Activated gamma-delta T cell treated with anti-CD3 and anti-CD28 coated beads, Interleukin-2, amount 50 U/mL, for 16 hours (primary cell): ENCODE measurements at places on chromosomes 12 and 14.

DNA sequence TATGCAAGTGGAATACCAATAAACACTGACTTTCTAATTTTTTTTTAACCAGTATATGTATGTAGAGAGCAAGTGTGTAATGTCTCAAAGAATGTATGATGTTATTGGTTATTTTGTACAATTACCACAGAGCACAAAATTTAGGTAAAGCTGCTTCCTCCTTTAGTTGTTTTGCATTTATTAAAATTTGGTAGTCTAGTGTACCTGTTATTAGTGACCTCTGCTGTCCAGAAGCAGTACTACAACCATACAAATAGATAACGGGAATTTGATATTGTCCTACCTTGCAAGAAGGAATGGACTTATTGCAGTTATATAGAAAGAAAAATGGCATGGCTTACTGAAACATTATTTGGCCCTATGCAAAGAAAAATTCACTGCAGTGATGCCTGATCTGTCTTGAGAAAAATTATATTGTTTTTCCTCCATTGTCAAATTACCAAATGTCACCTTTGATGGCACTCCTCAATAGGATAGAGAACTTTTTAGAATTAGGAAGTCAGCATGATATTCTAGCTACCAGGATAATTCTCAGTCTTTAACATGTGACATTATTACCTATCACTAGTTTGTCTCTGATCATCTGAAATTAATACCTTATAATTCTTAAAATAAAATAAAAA lies 153.9 kb upstream of the RMST start:
- DNase-seq: no peak

- DNase-seq: no peak
These were observed 5.6 kb upstream of the FBRSL1 start for GRCh38 chr12:132484183-132484890.

- DNase-seq: no peak
These were observed 835 bp downstream of the VEZT start for GRCh38 chr12:95218150-95219133.

- DNase-seq: no peak
These were observed 99.6 kb downstream of the SLC38A6 start for GRCh38 chr14:61080591-61081010.

- no peak for DNase-seq
These were observed 120.3 kb downstream of the TMEM30B start for GRCh38 chr14:61160798-61161197.

DNA sequence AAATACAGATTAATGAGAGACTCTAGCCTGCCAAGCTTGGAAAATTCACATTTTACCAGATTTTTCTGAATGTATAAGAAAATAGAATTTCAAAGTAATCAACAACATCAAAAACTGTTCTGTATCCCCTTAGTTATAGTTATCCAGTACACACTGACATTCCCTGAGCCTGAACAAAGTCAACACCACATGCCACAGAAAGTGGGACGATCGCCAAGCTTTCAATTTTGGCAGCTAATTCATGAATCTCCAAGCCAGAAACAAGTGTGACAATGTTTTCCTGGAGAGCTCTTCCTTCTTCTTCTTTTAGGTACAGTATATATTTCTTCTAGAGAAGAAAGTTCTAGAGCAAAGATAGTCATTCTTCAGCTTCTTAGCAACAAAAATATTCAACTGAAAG lies 290.2 kb downstream of the PRKD1 start:
- DNase-seq: no peak

DNA sequence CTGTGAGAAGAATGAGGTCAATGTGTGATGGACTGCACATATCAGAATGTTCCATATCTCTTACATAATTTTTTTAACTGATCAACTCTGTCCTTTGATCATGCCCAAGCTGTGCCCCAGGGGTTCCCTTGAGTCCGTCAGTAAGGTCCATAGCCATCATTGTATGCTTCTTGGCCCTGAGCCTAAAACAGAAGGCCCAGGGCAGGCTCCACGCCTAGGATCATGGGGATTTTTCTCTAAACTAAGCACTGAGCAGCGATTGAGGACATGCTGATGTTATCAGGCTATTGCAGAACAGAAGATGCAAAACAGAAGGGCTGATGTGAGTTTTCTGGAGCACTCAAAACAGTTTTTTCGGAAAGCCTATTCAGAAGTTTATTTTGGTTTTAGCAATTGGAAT lies 20.9 kb downstream of the RNASE9 start:
- DNase-seq: no peak

GRCh38 chr14:105733081-105734065 lies 207.0 kb downstream of the TMEM121 start:
- DNase-seq: no peak

GRCh38 chr12:59723520-59723919 lies 127.7 kb downstream of the SLC16A7 start:
- DNase-seq: no peak

DNA sequence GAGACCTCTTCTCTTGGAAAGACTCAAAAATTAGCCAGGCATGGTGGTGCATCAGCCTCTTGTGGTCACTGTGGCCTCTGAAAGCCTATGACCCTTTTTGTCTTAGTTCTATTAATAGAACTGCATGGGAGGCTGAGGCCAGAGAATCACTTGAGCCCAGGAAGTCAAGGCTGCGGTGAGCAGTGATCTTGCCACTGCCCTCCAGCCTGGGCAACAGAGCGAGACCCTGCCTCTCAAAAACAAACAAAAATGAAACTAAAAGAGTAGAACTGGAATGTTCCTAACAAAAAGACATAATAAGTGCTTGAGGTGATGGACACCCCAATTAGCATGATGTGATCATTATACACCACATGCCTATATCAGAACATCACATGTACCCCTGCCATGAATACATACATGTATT lies 197.0 kb upstream of the EEA1 start:
- no peak for DNase-seq

GRCh38 chr14:62585247-62585646 lies 460.0 kb downstream of the KCNH5 start:
- DNase-seq: no peak

- DNase-seq: no peak
These were observed 14.6 kb upstream of the KANSL2 start for GRCh38 chr12:48696626-48697025.

DNA sequence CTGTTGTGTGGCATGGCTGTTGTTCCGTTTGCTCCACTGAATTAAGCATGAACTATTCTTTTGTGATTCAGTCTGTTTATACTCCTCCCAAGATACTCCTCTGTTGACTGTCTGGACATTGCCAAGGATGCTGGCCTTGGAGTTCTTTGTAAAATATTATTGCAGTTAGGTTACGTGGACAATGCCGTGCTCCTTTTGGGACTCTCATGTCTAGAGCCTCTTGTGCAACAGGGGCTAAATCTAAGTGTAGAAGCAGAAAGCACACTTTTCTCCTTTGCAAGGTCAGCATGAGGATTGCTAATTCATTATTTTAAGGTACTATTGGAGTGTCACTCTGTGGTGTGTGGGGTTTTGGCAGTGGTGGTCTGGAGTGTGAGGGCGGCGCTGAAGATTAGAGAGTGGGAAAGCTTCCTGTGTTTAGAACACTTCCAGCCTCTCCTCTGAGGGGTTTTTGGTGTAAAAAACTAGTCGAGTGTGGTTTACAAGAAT lies 125.4 kb downstream of the SAMD4A start:
- DNase-seq: no peak

DNA sequence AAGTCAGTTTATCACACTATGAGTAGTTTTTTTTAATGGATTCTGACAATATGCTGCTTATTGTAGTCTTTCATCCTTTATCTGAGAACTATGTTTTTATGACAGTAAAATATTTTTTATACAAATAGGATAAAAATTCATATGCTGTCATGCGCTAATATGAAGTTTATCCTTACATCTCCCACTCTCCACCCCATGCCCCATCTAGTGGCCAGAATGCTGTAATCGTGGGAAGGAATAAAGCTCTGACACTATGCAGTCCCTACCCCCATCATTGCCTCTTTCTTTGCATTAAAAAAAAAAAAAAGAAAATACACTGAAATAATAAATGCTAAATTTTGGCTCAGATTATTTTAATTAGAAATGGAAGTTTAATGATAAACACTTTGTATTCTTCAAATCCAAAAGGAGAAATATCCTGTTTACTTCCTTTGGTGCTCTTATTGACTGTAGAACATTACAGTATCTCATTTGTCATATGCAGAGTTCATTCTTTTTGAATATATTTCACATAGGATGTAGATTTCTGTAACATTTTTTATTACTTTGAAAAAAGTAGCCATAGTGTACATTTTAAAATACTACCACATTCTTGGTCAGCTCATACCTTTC lies 145.9 kb upstream of the SLCO1C1 start:
- no peak for DNase-seq

DNA sequence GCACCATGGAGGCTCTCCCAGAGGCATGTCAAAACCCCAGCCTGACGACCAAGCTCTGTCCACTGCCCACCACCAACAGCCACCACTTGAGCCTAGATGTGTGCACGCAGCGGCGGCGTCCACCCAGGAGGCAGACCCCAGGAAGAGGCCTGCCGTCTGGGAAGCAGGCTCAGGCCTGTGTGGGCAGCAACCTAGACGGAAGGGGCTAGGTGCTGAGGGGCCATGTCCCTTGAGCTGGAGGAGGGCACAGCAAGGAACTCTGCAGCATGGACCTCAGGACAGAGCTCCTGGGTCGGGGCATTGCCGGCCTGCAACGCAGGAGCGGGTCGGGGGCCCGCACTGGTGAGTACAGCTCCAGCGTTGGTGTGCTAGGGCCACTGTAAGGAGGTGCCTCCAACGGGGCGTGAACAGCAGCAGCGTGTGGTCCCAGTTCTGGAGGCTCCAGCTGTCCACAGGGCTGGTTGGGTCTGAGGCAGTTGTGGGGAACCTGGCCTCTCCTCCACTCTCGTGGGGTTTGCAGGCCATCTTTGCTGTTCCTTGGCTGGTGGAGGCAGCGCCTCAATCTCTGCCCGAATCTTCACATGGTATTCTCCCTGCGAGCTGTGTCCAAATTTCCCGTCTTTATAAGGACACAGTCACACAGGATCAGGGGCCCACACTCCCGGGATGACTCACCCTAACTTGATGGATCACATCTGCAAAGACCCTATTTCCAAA lies 20.5 kb downstream of the ZBTB42 start:
- DNase-seq: no peak

DNA sequence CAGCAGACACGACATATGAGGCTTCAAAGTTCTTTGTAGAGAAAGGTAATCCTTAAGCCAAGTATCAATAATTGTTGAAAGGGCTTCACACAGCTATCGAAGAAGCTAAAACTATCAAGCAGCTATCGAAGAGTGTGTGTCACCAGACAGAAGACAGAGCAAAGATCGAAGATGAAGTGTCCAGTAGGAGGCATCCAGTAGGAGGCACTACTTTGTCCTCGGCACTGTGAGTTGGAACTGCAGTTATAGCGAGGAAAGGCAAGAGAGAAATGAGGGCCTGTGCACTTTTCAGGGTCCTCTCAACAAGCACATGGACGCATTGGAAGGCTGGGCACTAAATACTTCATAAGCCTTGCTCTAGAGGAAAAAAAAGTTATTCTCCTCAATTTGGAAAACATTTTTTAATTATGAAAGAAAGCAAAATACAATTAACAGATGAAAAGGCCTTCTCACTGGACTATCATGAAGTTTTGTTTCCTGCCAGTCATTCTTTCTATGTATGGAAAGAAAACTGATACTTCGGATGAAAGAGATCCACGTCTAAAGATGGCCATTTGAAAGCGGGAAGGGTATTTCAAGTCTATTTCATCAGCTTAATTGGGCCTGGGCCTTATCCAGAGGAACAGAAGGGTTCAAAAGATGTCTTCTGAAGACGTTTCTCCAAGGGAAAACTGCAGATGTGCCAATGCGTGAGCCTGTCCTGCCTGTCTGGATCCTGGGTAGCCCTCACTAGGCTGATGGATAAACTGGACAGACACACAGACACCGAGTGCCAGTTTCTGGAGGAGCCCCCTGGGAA lies 174.5 kb downstream of the CALM1 start:
- no peak for DNase-seq

DNA sequence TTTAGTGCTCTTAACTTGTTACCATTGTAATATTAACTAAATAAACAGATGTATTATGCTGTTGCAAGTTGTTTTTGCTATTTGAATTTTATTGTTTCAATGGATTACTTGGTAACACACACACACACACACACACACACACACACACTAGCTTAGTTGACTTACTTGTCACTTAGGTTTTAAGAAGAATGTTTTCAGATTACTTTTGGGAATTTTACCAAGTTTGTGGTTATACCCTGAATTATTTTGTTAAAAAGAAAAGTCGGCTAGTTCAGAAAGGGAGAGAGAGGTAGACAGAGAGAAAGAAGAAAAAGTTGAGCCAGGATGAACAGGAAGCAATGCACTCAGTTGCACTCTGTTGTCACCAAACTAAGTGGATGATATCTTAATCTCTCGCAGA lies 5.3 kb downstream of the SSTR1 start:
- no peak for DNase-seq

GRCh38 chr14:89845346-89845745 lies 109.2 kb downstream of the EFCAB11 start:
- DNase-seq: no peak

DNA sequence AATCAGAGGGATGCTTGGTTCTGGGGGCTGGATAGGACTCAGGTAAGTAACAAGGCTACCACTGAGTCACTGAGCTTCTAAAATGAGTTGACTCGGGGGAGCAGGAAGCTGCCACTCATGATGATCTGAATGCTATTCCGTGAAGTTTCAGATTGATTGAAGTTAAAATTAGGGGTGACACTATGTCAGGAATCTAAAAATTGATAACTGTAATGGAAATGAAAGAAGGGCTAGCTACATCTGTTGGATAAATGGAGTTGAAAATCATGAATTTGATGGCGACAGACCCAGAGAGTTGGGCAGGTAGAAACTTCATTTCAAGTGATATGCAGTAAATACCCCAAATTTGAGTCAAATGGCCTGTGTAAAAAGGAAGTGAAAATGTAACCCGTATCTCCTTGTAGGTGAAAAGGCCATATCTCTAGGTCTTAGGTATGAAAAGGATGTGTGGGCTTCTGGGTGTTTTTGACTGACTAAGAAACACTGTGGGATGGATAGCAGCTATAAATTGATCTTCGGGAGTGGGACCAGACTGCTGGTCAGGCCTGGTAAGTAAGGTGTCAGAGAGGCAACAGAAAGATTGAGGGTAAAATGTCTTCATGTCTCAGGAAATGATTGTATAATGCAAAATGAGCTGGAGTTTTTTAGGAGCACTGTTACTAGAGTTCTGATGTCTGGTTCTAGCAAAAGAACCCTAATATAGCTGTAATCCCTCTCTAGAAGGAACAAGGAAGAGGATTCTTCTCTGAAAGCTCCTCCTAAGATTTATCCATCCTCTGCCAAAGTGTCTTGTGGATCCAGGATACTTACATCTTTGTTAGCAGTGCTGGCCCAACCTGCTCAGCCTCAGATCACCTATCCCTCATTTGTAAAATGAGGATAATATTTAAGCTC lies 57.3 kb downstream of the DAD1 start:
- DNase-seq: no peak

- DNase-seq: peak; percentile 25
These were observed 172.8 kb downstream of the ETV6 start for GRCh38 chr12:11822081-11822834.

- DNase-seq: peak; percentile 32
These were observed 69.4 kb upstream of the EVL start for GRCh38 chr14:99995700-99996356.

DNA sequence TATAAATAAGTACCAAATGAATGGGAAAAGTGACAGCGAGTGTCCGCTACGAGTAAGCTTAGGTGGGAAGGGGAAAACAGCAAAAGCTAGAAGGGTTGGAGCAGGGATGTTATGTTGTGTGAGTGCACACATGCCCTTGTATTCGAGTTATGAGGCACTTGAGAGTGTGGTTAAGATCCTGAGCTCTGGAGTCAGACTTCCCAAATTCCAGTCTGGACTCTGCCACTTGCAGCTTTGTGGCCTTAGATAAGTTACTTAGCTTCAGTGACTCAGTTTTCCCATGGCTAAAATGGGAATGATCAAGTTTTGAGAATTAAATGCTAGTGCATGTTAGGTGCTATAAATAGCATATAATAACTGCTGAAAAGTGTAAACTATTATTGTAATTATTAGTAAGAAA lies 44.9 kb downstream of the KTN1 start:
- no peak for DNase-seq
